ENCODE measurements at places on chromosomes 13 and 19. TPM values are rescaled to one million over a fixed set of nuclear protein-coding genes. Genes with fewer than 3 reads are reported as not detected.
A peak's percentile ranks its signal among the peaks of the same experiment; 100 is the strongest.

ZNF626 gene
- total RNA-seq = 10.5 TPM

GRCh38 chr19:51916167-51916566 lies 11.1 kb upstream of the ZNF613 start:
- no peak for DNase-seq

DNA sequence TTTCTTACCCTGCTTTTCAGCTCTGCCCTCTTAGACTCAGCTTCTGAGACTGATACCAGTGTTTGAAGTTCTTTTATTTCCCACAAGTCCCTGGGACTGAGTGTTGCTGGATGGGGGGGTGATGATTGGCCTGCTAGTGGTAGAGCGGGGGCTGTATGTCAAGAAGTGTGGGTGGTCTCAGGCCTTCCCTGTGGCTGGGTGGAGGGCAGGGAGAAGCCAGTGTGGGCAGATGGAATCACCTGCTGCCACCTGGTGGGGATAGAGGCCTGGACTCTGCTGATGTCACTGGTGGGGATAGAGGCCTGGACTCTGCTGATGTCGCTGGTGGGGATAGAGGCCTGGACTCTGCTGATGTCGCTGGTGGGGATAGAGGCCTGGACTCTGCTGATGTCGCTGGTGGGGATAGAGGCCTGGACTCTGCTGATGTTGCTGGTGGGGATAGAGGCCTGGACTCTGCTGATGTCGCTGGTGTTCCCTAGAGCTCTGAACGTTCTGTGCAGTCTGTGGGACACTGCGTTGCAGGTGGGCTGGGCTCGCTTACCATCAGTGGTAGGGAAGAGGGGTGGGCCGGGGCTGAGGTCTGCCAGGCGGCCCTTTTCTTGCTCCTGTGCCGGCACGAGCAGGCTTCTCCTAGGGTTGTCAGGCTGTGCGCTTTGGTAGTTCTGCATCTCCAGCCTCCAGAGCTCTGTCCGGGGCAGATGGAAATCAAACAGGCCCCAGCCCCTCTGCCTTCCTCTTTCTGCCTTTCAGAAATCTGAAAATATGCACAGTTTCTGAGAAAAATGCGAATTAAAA lies 101.3 kb downstream of the ARHGEF7 start:
- peak; percentile 51 for DNase-seq

GRCh38 chr19:10228920-10229319 lies 2.2 kb downstream of the S1PR2 start:
- DNase-seq = peak; percentile 31

DNA sequence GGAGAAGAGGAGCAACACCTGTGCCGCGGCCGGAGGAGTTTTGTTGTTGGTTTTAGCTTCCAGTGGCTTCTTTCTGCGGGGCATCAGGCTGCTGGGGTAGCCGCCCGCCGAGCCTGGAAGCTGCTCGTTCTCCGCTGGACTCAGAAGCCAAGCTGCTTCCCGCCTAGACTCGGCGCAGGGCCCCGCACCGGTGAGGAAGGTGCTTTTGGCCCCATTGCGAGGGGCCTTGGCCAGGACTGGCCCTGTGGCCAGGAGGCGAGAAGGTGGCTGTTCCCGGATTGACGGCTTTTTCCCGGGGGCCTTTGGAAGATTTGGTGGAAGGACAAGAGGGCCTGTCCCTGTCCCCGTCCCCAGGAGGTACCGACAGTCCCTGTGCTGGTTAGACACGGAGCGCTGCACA lies 28.8 kb downstream of the CERS1 start:
- no peak for DNase-seq
